ENCODE measurements at places on chromosomes 2 and 18.

GRCh38 chr2:200985799-200986198, 22.3 kb upstream of the ORC2 start:
- DNase-seq = no peak

GRCh38 chr18:34817636-34818035, 107.5 kb downstream of the DTNA start:
- no peak for DNase-seq

- DNase-seq = no peak
These were observed at the start of gene DYNAP for GRCh38 chr18:54590945-54591344. Gene DYNAP (plus strand): TSS chr18:54591245. CDS start chr18:54591283, 38 bp downstream.

DNA sequence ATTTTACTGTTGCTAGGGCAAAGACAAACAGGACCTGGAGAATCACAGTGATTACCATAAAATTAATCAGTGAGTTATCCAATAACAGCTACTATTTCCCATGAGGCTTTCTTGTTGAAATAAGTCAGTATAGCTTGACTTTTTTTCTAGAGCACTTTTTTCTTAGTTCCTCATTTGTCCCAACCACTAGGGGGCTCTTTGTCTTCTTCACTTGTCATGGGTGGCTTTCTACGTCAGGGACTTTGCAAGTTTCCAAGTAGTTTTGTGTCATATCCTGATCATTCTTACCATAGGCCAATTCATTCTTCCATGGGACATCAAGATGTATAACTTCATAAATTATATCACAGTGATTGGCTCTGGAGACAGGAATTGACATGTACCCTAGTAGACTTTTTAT, 1019.6 kb upstream of the PIK3C3 start:
- no peak for DNase-seq

DNA sequence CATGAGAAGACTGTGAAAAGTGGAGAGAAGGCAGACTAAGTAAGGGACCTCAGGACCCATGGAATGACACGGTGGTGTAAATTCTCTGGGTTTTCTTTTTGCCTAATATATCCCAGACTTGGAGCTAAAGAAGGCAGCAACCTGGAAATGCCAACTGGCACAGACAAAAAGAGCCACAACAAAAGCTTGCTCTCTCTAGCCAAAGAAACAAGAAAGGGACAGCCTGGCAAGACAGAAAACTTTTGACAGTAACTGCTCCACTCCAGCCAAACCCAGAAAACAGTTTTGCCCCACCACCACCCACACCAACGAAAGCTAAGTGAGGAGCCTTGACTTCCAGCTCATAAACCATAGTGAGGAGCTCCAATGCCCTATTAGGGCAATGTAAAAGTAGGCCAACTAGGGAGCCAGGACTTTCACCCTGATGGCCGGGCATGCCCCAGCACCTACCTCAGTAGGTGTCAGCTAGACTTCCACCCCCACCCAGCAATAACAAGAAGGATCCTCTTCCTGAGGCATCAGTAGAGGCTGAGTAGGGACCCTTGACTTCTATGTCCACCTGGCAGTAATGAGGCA, 35.5 kb downstream of the PELI1 start:
- DNase-seq = no peak

GRCh38 chr2:158993721-158994587, 25.5 kb downstream of the TANC1 start:
- no peak for DNase-seq

GRCh38 chr2:53939656-53940055, 31.1 kb downstream of the PSME4 start:
- DNase-seq = no peak

- DNase-seq = no peak
These were observed 276.6 kb downstream of the MREG start for GRCh38 chr2:215736653-215737290.

- no peak for DNase-seq
These were observed 12.8 kb downstream of the NOSTRIN start for GRCh38 chr2:168814939-168815907.

DNA sequence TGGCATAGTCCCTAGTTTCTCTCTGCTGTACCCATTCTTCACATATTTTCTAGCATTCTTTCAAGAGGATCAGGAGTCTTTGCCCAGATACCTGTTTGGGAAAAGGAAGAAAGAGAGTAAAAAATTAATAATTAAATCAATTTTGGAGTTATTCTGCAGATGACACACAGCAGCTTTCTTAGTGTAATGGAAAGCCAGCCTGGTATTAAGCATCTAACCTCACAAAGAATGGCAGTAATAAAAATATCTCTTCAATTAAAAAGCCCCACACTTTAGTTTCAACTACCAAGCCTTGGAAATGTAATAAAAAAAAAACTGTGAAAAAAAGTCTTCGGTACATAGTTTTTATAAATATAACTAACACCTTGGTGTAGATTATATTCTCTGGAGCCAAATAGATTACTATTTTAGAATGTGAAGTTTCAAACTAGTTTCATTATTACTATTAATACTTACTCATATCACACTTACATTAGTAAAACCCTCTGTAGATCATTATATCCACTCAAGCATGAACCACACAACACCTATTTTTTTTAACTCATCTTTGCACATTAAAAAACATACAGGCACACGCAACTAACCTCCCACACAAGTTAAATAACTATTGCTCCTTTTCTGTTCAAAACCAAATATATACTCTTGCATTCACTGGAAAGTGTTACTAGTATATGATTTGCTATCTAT, 90.9 kb downstream of the GPD2 start:
- no peak for DNase-seq

- DNase-seq = no peak
These were observed 195.8 kb upstream of the TNP1 start for GRCh38 chr2:217055624-217056023.

GRCh38 chr2:120545521-120546047, 190.1 kb upstream of the GLI2 start:
- DNase-seq = no peak

DNA sequence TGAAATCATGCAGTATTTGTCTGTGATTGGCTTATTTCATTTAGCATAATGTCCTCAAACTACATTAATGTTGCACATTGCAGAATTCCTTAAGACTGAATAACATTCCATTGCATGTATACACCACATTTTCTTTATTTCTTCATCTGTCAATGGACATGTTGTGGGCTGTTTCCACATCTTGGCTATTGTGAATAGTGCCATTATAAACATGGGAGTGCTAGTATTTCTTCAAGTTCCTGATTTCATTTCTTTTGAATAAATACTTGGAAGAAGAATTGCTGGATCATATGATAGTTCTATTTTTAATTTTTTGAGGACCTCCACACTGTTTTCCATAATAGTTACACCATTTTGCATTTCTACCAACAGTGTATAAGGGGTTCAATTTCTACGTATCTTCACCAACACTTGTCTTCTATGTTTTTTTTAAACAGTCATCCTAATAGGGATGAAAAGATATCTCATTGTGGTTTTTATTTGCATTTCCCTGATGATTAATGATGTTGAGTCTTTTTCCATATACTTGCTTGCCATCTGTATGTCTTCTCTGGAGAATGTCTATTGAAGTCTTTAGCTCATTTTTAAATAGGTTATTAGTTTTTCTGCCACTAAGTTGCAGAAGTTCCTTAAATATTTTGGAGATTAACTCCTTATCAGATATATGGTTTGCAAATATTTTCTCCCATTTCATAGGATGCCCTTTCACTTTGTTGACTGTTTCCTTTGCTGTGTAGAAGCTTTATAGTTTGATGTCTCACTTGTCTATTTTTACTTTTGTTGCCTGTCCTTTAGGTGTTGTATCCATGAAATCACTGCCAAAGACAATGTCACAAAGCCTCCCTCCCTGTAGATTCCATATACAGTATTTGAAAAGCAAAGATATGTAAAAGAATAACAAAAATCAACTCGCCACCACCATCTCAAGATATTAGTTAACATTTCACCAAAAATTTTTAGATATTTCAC, 14.6 kb downstream of the FBXO11 start:
- no peak for DNase-seq

Data from stimulated activated CD8-positive, alpha-beta memory T cell treated with anti-CD3 and anti-CD28 coated beads, Interleukin-2, amount 100 ng/mL, for 1 hour (primary cell).